Pancreas (tissue), 10 donors: ENCODE measurements at places on chromosomes 1 and 21. TPM values are rescaled to one million over a fixed set of nuclear protein-coding genes. Genes with fewer than 3 reads are reported as not detected.

Gene NFIA
- polyA plus RNA-seq, result 4.9 TPM

GRCh38 chr1:194273660-194274059 is 1087.2 kb upstream of the B3GALT2 start:
- no peak overlapping the region for H3K4me3 ChIP-seq
- no peak for DNase-seq
- no peaks in the 10 kb centered on the region for H3K4me1 ChIP-seq
- no peaks in the 10 kb centered on the region for H3K36me3 ChIP-seq

Gene CLCA1
- 0.05 TPM for polyA plus RNA-seq

Gene PDC
- not detected for polyA plus RNA-seq

Gene SLAMF9
- not detected for polyA plus RNA-seq

DNA sequence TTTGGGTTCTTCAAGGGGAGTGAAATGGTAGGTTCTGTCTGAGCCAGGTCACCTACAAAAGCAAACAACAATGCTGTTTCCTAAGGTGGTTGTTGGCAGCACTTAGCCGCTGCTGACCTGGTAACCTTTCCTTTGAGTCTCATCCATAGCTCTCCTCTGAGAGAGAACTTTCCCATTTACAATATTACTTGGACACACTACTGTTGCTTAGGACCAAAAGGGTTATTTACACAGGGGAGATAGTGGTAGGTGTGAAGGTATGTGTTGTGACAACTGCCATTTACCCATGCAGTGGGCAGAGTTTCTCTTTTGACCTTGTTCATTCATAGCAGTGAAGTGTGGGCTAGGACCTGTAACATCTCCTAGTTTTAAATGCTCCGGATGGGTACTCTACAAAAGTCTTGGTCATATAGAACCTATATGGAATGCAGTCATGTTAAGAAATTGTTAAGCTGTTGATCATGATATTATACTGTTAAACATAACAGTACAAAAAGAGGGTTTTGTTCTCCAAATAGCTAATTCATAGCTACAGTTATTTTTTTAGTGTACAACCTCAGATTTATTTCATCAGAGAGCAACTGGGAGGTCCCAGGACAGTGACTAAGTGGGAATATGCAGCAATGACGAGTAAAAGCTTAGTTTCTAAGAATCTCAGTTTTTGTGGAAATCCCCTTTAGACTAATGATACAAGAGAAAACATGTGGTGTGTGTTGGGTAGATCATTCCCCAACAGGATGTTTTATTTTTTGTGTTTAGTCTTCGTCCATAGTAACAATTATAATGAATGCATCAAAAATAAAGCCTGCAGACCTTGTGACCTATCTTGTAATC is 219.7 kb downstream of the NFIA start:
- no peak for DNase-seq
- no peaks in the 10 kb centered on the region for H3K36me3 ChIP-seq
- no peak overlapping the region for H3K4me3 ChIP-seq
- H3K4me1 ChIP-seq, result peaks cover 37% of the 10 kb centered on the region

Gene MAN1C1
- 4.1 TPM for polyA plus RNA-seq

Gene GREM2
- 0.31 TPM for polyA plus RNA-seq

Gene S100A8
- 26.1 TPM for polyA plus RNA-seq

Gene EFNA3
- 0.72 TPM for polyA plus RNA-seq

Gene MROH7
- polyA plus RNA-seq, result 4.6 TPM

DNA sequence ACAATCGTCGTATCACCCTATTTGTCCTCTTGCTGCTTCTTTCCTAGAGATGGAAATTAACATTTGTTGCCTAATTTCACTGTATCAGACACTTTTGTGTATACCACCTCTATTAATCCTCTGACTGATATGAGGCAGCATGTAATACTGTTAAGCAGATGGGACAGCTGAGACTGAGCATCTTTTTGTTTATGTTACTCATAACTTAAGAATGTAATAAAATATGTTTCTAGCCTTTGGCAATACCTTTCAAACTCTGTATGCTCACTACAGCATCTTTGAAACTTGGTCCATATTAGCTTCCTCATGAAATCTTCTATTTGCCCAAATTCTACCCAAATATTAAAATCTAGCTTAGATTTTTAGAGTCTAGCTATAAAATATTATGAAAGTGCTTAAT is 2.3 kb downstream of the OR14K1 start:
- no peaks in the 10 kb centered on the region for H3K4me1 ChIP-seq
- no peak for DNase-seq
- no peaks in the 10 kb centered on the region for H3K36me3 ChIP-seq
- no peak overlapping the region for H3K27ac ChIP-seq
- no peaks in the 10 kb centered on the region for H3K27me3 ChIP-seq

Gene HES2
- not detected for polyA plus RNA-seq

Gene LCE3B
- not detected for polyA plus RNA-seq

Gene ASAP3
- 32.4 TPM for polyA plus RNA-seq

Gene CCT3
- polyA plus RNA-seq, result 81.5 TPM

Gene C1orf87
- 0.02 TPM for polyA plus RNA-seq

DNA sequence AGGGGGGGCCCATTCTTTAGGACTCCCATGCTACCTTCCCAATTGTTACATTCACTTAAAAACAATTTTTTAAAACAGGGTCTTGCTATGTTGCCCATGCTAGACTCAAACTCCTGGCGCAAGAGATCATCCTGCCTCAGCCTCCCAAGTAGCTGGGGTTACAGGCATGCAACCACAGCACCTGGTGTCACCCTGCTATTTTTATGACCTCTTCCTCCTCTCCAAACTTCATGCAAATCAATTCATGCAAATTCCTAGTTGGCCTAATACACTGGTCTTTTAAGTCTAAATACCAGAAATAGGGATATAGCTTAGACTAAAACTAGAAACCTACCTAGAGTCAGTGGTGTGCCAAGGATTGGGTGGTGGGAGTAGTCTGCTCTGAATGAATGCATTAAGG is 30.1 kb downstream of the CDKN2C start:
- H3K4me1 ChIP-seq, result no peaks in the 10 kb centered on the region
- no peak overlapping the region for H3K4me3 ChIP-seq
- no peaks in the 10 kb centered on the region for H3K27me3 ChIP-seq
- DNase-seq, result no peak

GRCh38 chr1:244952940-244953339 is 88.6 kb upstream of the HNRNPU start:
- H3K27me3 ChIP-seq, result no peaks in the 10 kb centered on the region
- H3K36me3 ChIP-seq, result no peaks in the 10 kb centered on the region
- peak; percentile 63 for DNase-seq

- H3K4me1 ChIP-seq, result no peaks in the 10 kb centered on the region
- H3K27me3 ChIP-seq, result no peaks in the 10 kb centered on the region
- no peak overlapping the region for H3K4me3 ChIP-seq
These were observed 472.6 kb upstream of the RGS18 start for GRCh38 chr1:191685669-191686068.

- no peaks in the 10 kb centered on the region for H3K4me1 ChIP-seq
- H3K27me3 ChIP-seq, result no peaks in the 10 kb centered on the region
- H3K4me3 ChIP-seq, result no peak overlapping the region
- no peaks in the 10 kb centered on the region for H3K36me3 ChIP-seq
These were observed 22.1 kb downstream of the BCAS2 start for GRCh38 chr1:114559356-114559755.

- DNase-seq, result no peak
- no peak overlapping the region for H3K4me3 ChIP-seq
- H3K4me1 ChIP-seq, result no peaks in the 10 kb centered on the region
These were observed 16.3 kb downstream of the TGFB2 start for GRCh38 chr1:218361298-218362065.

Gene GPATCH4
- polyA plus RNA-seq, result 16.9 TPM

Gene SPATA45
- not detected for polyA plus RNA-seq

Gene PTPRF
- 44.6 TPM for polyA plus RNA-seq

Gene LHX8
- not detected for polyA plus RNA-seq

- no peak for DNase-seq
- H3K27me3 ChIP-seq, result no peaks in the 10 kb centered on the region
- H3K4me3 ChIP-seq, result no peak overlapping the region
- peaks cover 20% of the 10 kb centered on the region for H3K4me1 ChIP-seq
- no peak overlapping the region for H3K27ac ChIP-seq
- H3K36me3 ChIP-seq, result peaks cover 18% of the 10 kb centered on the region
These were observed 74.4 kb upstream of the SDC3 start for GRCh38 chr1:30982937-30983336.

DNA sequence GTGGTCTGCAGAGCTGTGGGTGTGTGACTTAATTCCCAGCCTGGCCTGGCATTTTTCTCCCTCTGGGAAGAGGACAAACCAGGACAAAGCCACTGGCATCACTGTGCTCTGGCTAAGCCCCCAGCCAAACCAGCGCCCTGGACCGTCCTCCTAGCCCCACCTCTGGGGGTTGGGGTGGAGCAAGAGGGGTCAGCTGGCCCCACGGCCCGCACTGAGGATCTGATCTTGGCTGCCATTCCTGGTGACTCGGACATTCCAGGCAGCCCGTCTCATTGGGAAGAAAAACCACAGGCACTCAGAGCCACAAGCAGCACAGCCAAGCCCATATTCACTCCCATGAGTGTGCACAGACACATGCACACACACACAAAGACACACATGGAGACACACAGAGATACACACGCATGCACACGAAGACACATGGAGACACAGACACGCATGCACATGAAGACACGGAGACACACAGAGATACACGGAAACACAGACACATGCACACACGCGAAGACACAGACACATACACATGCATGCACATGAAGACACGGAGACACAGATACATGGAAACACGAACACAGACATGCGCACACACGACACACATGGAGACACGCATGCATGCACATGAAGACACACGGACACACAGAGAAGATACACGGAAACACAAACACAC is 2.3 kb upstream of the MXRA8 start:
- H3K27me3 ChIP-seq, result no peaks in the 10 kb centered on the region
- H3K4me1 ChIP-seq, result no peaks in the 10 kb centered on the region
- no peaks in the 10 kb centered on the region for H3K36me3 ChIP-seq

DNA sequence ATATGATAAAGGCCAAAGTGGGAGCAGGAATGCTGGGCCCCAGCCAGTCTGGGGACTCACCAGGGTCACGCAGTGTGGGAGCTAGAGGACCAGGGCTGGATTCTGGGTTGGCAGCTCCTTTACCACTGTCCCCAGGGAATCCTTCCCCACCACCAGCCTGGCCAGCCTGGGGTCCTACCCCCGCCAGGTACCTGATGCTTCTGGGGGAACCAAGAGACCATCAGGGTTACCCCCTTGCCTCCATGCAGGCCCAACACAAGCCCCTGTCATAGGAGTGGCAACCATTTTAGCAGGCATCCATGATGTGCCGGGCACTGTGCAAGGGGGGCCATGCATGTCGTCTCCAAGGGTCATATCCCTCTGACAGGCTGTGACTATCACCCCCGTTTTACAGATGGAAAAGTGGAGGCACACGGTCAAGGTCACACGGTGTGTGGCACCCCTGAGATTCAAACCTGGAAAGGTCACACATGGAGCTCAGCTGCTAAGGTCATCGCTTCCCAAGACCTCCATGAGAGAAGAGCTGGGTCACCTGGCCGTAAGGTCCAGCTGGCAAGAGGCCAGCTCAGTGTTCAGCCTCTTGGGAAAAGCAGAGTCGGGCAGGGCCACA is 16.4 kb downstream of the RUNX3 start:
- no peaks in the 10 kb centered on the region for H3K36me3 ChIP-seq
- H3K4me1 ChIP-seq, result no peaks in the 10 kb centered on the region
- H3K4me3 ChIP-seq, result no peak overlapping the region
- no peaks in the 10 kb centered on the region for H3K27me3 ChIP-seq
- no peak for DNase-seq

Gene COL6A1
- polyA plus RNA-seq, result 131 TPM

- no peak within 1 kb of the TSS for H3K27ac ChIP-seq
- no peak for DNase-seq
- H3K27me3 ChIP-seq, result no peaks in the 10 kb centered on the region
- no peak within 1 kb of the TSS for H3K4me3 ChIP-seq
- no peaks in the 10 kb centered on the region for H3K36me3 ChIP-seq
These were observed 79.1 kb downstream of the TPR start for GRCh38 chr1:186295980-186296379.
